ENCODE measurements at places on chromosomes 16 and 17. TPM values are rescaled to one million over a fixed set of nuclear protein-coding genes. Genes with fewer than 3 reads are reported as not detected.

DNA sequence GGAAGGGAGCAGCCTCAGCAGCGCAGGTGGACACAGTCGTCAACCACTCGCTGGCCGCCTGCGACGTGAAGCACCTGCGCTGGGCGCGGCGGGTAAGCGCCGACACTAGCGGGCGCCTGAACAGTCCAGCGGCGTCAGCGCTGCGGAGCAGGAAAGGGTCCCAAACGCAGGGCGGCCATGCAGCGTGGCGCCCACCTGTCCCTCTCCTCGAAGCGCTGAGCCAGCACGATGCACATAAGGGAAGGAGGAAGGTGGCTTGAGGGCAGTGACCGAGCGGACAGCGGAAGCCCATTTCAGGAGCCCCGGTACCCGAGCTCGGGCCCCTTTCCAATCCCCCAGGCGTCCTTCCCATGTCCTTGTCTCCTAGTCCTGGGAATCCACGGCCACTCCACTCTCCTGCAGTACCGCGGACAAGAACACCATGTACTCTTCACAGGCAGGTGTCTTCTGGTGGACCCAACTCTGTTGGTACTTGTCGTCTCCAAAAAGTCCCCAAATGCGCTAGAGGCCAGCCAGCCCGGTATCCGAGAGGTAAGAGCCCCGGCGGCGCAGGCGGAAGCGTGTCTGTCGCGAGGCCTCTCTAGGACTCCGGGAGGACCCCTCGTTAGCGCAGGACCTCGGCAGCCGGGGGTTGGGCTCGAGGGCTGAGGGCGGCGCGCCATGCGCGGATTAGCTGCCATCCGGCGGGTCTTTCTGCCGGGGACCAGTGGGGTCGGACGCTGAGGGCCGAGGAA, 14.4 kb downstream of the ZNF232 start:
- DNase-seq, result no peak

TMEM101 gene
- total RNA-seq, result 17.3 TPM

DNA sequence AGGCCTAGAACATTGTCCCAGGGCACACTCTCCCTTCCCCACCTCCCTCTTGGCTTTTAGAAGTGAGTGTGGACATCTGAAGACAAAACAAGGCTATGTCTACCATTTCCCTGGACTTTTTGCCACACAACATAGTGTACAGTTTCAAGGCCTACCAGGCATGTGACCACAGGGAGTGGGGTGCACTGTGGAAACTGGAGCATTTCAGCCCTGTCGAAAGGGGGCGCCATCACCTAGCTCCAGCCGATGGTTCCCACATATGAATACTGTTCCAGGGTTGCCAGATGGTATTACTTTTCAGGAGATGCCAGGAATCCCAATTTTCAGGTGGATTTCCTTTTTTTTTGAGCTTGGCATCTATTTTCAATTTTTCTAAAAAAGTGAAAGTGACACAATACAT, 140.7 kb downstream of the KATNIP start:
- no peak for DNase-seq

DNA sequence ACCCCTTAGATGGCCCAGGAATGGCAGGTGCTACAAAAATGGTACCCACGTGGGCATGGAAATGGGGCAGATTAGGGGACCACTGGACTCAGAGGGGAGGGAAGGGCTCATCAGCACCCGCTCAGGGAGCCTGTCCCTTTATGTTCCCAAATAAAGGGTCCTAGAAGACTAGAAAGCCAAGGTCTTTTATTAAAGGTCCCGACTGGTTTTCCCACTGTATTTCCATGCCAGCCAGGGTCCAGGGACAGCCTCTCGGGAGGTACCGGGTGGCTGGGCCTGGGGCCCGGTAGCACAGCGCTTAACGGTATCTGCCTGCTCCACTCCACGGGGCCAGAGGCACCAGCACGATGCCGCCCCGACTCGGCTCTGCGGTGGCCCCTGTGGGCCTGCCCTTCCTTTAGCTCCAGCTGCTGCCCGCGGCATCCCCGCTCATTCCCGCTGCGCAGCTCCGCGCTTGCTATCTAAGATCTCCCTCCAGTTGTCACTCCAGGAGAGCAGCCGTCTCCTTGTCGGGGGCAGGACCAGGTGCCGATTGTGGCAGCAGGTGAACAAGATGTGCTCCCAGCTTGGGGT, 1.4 kb downstream of the NT5C start:
- no peak for DNase-seq

ASPHD1 gene
- total RNA-seq, result 10.6 TPM

GRCh38 chr17:56047331-56047730, 105.9 kb upstream of the ANKFN1 start:
- DNase-seq, result no peak

TBC1D3K gene
- not detected for total RNA-seq

HAS3 gene
- total RNA-seq, result 1.8 TPM

DNA sequence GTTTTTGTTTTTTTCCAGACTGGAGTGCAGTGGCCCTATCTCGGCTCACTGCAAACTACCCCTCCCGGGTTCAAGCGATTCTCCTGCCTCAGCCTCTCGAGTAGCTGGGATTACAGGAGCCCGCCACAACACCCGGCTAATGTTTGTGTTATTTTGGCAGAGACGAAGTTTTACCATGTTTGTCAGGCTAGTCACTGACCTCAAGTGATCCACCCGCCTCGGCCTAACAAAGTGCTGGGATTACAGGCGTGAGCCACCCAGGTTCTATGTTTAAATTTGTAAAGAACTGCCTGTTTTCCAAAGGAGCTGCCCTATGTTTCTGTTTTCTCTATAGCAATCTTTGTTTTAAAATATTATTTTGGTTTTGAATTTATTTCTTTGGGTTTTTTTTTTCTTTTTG, 13.8 kb upstream of the C16orf87 start:
- DNase-seq, result no peak

DNA sequence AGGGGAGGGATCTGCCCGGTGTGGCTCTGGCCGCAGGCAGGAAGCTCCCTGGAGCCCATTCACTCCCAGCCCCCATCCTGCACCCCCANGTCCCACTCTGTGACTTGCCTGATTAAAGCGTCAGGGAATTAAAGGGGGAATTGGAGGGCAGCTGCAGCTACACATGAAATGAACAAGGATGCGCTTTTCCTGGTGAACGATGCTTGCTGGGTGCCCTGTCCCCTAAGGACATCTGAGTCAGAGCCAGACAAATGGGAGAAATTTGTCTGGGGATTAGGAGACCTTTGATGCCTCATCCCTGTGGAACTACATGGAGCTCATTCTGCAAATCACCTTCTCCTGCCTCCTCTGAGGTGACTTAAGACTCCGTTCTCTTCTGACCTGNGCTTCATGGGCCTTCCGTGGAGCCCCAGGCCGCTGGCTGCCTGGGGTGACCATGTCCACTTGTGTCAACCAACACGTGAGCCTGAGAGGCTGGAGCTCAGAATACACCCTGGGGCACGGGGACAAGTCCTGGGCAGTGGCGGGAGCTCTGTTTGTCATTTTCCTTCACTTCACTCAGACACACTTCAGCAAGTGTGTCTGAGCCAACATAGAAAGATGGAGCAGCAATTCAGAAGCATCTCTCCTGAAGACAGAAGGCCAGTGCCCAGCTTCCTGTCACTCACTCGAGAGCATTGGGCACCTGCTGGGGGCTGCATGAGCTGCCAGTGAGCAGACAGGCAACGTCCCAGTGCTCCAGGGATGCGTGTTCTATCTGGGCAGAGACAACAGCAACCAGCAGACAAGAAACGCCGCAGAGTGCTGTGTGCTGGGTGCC, 54.1 kb downstream of the METRNL start:
- no peak for DNase-seq

C1QTNF8 gene
- total RNA-seq, result not detected

TEKT5 gene
- not detected for total RNA-seq

CES5A gene
- total RNA-seq, result not detected

GRCh38 chr17:4309897-4310296, 46.1 kb upstream of the ANKFY1 start:
- DNase-seq, result no peak

DNA sequence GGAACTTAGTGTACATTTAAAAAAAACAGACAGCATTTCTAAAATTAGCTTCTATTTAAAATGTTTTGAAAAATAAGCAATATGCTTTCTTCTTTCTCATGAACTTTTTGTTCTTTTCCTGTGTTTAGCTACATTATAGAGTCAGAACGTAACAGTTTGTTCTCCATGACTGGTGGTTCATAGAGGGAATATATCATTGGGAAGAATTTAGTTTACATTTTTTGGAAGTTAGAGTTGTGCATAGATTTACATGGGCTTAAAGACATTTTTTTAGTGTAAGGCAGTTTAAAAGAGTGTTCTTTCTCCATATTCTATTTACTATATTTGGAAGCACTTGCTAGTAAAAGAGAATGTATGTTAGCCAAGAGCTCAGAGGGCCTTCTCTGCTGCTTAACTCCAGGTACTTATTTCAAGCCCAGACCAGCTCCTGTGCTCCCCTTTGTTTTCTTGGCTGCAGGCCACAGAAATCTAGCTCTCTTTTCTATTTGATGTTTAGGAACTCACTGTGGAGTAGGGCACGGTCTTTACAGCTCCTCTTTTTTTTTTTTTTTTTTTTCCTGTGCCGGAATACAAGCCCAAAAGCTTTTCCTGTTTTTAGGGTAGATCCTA, 20.2 kb downstream of the AP2B1 start:
- DNase-seq, result no peak

GRCh38 chr16:51167170-51167895, 16.3 kb upstream of the SALL1 start:
- DNase-seq, result no peak

GRCh38 chr17:33352526-33352925, 59.4 kb upstream of the ASIC2 start:
- no peak for DNase-seq

DNA sequence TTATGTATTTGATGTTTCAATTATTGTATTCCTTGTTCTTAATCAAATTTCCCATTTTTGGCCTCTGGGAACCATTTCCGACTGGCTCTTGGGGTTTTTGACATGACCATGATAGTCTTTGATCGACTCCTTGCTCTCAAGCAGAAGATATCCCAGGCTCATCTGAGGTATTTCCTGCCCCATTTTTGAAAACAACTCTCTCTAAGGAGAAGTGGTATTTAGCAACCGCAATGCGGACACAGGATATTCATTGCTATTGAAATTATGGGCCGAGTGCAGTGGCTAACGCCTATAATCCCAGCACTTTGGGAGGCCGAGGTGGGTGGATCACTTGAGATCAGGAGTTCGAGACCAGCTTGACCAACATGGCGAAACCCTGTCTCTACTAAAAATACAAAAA, 5.5 kb downstream of the TANGO6 start:
- no peak for DNase-seq

DNA sequence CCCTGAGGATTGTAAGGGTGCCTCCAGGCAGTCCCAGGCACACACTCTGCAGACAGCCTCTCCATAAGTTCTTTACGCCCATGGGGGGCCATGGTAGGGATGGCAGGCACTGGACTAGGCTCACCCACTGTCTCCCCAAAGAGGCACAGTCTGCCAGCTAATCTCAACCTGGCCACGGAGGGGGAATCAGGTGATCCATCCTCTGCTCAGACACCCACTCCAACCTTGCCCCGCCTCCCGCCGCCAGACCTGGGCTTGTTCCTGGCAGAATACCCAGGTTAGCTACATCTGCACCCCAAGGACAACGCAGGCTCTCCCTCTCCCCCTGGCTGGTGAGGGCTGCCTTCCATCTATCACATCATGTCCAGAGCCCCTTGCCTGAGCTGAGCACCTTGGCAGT, 1.2 kb downstream of the NLGN2 start:
- DNase-seq, result no peak

DNA sequence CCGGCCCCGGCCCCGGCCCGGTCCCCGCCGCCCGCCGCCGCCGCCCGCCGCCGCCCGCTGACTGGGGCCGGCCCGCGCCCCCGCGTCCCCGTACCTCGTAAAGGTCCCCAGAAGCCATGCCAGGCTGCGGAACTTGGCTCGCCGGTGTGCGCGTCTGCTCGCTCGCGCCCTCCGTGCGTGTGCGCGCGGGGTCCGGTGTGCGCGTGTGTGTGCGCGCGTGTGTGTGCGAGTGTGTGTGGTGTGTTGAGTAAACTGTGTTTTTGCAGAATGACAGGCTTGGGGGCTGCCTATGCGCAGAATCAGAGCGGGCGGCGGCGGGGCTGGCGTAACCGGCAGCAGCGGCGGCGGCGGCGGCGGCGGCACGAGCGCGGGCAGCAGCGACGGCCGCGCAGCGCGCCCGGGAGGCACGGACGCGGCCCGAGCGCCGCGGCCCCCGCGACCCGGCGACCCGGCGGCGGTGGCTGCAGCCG, 307 bp downstream of the CDYL2 start:
- no peak for DNase-seq

DNA sequence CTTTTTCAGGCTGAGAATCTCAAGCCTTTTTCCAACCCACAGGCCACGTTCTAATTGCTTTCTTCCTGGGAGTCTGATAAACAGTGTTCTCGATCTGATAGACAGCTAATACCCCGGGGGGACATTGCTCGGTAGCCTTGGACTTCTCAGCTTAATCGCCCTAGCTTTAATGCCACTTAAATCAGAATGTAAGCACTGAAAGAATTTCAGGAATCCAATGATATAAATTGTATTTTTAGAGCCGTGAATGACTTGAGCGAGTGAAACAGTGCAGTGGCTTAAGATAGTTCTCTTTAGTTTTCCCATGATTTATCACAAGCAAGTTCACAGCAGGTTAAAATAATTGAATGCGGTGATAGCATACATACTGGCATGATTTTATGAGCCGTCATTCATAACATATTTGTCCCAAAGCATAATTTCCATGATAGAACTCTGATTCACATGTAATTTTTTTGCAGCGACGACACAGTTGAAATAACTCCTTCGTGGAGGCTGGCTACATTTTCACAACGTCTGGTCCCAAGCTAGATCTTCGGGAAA, 116.1 kb upstream of the MYOCD start:
- no peak for DNase-seq

DNA sequence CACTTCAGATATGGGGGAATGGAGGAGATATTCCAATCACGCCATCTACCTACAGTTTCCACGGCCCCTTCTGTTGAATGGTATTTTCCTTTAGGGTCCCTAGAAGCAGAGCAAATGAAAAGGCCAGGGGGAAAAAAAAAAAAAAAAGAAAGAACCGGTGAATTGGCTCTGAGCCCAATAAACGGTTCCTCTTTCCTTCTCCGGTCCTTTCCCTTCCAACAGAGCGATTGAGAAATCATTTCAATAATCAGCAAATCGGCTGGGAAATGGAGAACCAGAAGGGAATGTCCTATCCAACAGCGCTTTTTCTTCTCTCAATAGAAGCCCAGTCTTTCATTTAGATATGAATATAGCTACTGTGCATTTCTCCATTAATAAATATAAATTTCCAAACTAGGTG, 26.8 kb upstream of the HOXB13 start:
- DNase-seq, result no peak

DNA sequence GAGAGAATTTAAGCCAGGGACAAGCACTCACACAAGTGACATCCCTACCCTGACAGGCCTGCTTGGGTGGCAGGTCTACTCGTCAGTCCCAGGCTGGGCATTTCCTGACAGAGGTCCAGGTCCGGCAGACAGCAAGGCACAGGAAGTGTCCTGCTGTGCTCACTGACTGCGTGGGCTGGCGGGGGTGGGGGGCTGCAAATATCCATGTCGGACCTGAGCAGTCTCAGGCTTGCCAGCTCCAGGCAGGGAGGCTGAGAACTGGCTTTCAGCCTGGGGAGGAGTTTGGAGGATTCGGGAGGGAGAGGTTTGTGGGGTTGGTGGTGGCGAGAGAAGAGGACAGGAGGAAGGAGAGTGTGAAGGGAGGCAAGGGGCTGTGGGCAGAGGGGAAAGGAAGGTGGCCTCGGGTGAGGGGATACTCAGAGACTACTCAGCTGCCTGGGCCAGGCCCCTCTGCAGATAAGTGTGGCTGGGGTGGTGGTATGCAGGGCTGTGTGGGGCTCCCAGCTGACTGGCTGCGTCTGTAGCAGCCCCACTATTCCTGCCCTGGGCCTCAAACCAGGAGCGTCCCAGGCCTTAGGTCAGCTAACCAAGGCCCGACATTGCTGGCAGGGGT, 7.8 kb downstream of the HIC1 start:
- DNase-seq, result no peak

FAM117A gene
- 4.1 TPM for total RNA-seq
